ENCODE measurements at places on chromosomes 16 and 17.

GRCh38 chr17:69198238-69198637, 30.4 kb downstream of the ABCA10 start:
- no peak for DNase-seq

GRCh38 chr17:82126556-82127314, 28.7 kb upstream of the FASN start:
- no peak for DNase-seq

DNA sequence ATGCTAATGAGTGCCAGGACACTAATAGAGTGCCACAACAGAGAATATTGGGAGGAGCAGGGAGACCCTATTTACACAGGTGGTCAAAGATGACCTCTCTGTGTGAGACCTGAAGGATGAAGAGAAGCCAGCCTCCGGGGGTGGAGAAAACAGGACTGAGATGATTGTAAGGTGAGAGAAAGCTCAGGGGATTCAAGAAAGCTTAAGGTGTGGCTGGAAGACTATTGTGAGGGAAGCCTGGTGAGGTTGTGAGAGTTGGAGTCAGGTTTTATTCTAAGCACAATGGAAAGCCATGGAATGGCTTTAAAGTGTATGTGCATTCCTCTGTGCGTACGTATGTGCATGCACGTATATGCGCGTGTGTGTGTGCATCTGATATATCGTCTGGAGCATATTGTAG, 10.4 kb upstream of the MARCHF10 start:
- DNase-seq = no peak

DNA sequence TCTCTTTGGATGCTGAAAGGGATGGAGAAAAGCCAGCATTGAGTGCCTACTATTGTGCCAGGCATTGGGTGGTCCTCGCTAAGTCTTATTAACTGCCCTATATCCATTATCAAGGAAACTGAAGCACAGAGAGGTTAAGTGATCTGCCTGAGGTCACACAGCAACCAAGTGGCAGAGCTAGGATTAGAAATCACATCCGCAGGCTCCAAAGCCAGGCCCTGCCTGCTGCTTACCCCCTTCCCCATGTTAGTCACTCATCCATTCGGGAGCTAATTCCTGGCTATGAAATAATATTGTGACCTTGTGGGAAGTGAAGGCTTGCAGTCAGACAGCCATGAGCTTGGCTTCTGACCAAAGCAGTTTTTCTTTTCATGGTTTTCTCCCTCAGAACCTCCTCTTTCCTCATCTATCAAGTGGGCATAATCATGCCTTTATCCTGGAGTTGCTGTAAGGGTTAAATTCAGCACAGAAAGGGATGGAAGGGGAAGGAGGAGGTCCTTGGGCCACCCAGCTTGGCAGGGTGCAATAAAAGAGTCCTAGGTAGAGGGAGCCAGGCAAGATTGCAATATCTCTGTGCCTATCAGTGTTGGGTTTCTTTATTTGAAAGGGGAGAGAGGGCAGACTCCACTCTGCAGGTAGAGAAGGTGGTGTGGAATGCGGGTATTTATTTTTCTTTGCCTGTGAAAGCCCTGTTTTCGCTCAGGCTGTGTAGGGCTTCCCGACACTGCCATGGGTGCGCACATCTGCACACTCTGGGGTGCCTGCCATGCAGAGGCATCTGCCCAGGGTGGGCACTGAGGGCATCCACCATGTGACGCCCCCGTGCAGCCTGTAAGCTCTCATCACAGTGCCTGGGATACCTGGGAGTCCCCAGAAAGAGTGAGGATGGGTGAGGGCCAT, 11.3 kb downstream of the RAI1 start:
- no peak for DNase-seq

DNA sequence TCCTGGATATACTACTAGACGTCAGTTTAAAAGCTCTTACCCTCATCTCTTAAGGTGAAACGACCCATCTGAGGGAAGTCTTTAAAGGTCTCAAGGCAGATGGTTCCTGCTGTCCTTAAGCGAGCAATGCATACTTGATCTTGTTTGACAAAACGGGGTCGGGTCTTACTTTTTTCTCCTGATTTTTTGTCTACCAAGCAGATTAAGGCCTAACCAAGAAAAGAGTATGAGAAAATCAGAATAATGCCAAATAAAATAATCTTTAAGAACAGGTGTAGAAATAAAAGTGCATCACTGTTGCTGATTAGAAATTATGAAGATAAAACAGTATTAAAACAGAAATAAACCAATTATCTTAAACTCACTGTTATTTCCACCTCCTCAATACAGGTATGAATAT, 24.4 kb upstream of the RSL1D1 start:
- no peak for DNase-seq

- DNase-seq = no peak
These were observed 40.8 kb downstream of the HS3ST3A1 start for GRCh38 chr17:13560935-13561334.

DNA sequence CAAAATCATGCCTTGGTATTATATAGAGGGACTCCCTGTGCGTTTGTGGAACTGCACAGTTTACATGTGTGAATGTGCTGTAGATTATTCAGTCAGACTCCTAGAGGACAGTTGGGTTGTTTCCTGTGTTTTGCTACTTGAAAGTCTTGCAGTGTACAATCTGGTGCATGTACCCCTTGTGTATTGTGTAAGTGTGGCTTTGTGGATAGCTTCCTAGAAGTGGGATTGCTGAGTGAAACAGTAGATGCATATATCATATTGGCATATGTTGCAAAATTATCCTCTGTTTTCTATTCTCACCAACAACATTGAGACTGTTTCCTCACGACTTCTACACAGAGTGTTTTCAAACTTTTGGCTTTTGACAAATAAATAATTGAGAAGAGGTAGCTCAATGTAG, 263.7 kb downstream of the MAP2K6 start:
- DNase-seq = no peak

Measured in NCI-H446 (cell line).